Amniotic epithelial cell (primary cell): ENCODE measurements at places on chromosomes 13 and 19.

- DNase-seq, result no peak
Observed at GRCh38 chr13:82412749-82413148, 1469.5 kb downstream of the SLITRK1 start.

- DNase-seq, result no peak
Observed at GRCh38 chr19:55497763-55498162, 9.5 kb downstream of the SSC5D start.

DNA sequence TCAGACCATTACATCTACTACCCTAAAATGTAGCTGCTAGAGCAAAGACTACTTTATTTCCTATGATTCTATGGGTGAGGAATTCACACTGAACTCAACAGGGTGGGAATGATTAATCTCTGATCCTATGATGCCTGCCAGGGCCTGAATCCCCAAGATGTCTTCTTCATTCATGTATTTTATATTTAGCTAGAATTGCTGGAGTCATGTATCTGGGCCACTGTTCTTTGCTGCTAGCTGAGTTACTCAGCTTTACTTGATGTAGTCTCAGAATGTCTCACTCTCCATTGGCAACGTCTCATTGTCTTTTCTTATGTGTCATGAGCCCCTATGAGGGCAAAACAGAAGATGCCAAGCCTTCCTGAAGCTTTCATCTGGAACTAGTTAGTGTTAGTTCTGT is 21.1 kb downstream of the ZNF582 start:
- no peak for DNase-seq

DNA sequence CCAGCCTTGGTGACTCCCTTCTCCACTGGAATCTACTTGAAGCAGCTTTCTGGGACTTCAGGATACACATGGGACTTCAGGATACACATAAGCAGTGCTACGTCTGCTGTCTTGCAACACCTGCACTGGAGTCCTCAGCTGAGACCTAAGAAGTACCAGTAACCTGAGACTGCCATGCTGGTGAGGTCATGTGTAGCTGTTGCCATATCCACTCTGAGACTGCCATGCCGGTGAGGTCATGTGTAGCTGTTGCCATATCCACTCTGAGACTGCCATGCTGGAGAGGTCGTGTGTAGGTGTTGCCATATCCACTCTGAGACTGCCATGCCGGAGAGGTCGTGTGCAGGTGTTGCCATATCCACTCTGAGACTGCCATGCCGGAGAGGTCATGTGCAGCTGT is 937.9 kb downstream of the EFNB2 start:
- DNase-seq, result no peak

DNA sequence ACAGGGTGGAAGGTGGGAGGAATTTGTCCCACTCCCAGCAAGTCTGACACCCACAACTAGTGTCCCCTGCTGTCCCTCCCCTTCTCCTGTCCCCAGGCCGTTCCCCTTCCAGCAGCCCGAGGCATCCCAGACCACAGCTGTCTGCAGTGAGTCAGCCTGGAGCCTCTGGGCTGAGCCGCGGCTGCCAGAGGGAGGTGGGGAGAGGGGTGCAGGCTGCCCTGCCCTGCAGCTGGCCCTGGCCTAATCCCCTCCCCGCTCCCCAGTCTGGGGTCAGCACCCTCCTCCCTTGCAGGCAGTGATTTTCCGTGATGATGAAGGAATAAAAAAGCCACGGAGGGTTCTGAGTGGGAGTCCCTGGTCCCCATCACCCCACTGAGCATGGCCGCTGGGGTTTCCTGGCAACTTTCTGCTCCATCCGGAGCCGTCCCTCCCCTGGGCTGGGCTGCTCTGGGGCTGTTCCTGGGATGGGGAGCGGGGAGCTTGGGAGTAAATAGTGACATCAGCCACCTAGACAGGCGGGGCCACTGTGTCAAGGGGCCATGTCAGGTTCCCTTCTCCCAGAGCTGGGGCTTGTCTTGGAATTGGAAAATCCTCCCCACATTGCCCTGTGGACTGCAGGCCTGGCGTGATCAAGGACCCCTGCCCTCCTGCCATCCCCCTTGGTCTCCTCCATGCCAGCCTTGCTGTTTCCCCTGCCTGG is 16.8 kb downstream of the SPC24 start:
- peak; percentile 83 for DNase-seq

DNA sequence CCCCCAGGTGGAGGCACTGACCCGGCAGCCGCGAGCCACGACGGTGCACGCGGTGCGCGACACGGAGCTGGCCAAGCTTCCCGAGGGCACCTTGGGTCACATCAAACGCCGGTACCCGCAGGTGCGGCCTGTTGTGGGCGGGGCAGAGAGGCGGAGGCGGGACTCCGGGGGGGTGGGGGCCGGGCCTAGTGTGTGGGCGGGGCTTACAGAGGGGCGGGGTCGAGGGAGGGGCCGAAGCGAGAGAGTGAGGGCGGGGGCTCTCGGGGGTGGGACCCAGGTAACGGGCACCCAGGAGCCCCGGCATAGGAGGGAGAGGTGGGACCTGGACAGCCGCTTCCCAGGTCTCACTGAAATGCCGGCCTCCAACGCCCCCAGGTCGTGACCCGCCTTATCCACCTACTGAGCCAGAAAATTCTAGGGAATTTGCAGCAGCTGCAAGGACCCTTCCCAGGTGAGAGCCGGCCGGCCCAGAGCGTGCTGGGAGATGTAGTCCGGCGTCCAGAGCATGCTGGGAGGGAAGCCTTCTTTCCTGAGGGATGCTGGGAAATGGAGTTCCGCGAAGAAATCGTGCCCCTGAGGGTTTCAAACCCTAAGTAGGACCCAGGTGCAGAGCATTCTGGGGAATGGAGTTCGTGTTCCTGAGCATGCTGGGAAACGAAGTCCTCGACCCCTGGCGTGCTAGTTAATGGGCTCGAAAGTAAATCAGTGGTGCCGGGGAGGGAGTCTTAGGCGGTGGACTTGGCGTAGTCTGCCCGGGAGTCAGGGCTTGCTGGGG is 15.7 kb downstream of the PNPLA6 start:
- DNase-seq, result peak; percentile 83

DNA sequence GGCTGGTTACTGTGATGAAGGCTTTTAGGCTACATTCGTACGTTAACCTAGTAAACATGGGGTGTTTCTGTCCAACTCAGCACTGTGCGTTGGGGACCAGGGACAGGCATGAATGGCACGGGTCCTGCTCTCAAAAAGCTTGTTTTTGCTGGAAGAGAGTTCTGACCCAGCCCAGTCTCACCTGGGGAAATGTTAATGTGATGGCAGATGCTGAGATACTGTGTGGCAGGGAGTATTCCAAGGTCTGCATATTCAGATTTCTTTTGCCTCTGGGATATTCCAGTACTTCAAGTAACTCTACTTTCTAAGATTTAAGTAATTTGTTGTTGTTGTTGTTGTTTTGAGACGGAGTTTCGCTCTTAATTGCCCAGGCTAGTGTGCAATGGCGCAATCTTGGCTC is 13.7 kb downstream of the CUL4A start:
- no peak for DNase-seq

DNA sequence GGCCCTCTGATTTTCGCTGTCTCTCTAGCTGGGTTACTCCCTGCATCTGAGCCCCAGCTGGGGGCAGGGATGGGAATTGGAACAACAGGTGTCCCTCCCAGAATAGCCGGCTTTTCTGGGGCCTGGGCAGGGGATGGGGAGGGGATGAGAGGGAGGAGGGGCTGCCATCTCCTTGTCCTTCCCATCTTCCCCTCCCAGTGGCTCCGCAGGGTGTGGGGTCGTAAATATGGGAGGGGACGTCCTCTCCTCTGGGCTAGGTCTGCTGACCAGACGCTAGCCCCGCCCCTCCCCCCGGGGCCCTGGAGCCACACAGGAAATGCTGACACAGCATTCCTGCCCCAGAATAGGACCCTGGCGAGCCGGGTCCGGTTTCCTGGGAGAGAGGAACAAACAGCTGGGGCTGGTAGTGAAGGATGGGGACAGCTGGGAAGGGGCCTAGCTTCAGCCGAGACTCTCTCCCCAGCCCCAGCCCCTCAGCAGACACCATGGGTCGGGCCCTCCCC is 1.1 kb downstream of the RYR1 start:
- DNase-seq, result no peak

GRCh38 chr13:25375727-25376358 is 4.1 kb downstream of the ATP8A2 start:
- DNase-seq, result peak; percentile 32

DNA sequence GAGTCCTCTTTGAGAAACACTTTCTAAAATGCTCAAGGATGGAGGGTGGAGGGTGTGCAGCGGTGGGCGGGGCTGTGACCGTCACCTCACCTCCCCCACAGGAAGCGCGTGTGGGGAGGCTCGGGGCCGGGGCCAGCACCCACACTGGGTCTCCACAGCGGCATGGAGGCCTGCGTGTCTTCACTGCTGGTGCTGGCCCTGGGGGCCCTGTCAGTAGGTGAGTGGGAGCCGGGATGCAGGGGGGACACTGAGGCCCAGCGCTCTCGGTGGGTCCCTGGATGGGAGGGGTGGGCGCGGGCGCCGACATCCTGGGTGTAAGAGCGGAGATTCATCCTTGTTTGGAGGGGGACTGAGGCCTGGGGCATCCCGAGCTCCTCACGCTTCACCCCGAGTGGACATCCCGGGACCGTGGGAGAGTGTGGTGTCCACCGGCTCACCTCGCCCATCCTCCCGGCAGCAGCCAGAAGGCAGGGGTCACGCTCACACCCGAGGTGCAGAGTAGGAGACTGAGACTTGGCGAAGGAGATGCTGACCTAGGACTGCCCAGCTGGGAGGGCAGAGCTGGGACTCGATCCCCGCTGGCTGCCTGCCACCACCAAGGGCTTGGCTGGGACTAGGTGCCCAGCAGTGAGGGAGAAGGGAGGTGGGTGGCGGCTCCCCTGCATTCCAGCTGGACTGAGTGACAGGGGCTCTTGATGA is at the start of gene GZMM:
GZMM (plus strand) TSS at position 144 of the 699 bp plus-strand sequence; CDS start at position 163, 19 bp downstream.
- no peak for DNase-seq

DNA sequence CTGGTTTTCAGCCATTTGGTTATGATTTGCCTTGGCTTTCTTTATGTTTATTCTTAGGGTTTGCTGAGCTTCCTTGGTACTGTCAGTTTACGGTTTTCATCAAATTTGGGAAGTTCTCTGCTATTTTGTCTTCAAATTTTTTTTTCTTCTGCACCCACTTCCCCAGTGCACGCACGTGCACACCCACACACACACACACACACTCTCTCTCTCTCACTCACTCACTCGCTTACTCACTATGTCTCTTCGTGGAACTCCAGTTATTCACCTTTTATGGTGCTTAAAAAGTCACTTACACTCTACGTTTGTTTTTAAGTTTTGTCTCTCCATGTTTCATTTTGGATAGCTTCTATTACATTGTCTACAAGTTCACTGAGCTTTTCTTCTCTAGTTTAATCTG is 7.1 kb downstream of the AKAP11 start:
- peak; percentile 51 for DNase-seq

GRCh38 chr19:7013678-7014077 is 7.6 kb downstream of the MBD3L2B start:
- peak; percentile 44 for DNase-seq
